ENCODE measurements at places on chromosomes 7 and 10.

DNA sequence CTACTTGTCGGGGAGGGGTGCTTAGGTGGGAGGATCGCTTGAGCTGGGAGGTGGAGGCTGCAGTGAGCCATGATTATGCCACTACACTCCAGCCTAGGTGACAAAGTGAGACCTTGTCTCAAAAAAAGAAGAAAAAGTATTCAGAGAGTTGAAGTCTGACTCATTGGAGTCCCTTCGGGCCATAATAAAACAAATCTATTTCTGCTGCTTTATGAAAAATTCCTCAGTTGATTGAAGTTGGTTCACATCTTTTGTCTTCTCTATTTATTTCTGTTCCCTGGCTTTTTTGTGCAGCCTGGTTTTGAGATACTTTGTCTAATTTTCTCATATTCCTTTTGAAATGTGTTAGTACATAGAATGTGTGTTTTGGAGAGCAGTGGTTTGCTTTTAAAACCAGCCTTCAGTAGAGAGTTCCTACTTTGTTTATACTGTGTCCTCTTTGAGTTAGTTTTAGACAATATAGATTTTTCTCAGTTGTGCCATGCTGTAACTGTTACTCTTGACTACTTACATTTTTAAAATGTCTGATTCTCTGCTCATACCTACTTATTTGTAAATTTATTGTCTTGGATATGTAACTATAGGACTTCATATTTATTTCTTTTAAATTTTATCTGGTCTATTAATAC lies 36.7 kb downstream of the LUC7L2 start:
- no peak for DNase-seq

- DNase-seq = no peak
These were observed 424 bp downstream of the EGFR start for GRCh38 chr7:55019191-55019690.

GRCh38 chr10:12504176-12504575 lies 154.8 kb downstream of the CAMK1D start:
- no peak for DNase-seq

DNA sequence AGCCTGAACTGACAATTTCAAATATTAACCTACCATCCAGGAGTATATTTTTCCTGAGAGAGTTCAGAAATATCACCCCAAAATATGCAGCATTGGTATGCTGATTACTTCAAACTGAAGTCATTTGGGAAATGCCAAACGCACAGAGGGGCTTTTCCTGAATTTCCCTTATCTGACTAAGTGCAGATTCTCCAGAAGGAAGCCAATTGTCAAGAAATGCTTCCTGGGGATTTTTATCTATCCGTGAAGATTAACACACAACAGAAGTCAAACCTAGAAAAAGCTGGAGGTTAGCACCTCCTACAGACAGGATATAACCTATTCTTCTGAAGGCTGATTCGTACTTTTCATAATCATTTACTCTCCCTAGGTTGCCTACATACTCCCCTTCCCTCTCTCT lies 91.0 kb downstream of the AKR1D1 start:
- no peak for DNase-seq

DNA sequence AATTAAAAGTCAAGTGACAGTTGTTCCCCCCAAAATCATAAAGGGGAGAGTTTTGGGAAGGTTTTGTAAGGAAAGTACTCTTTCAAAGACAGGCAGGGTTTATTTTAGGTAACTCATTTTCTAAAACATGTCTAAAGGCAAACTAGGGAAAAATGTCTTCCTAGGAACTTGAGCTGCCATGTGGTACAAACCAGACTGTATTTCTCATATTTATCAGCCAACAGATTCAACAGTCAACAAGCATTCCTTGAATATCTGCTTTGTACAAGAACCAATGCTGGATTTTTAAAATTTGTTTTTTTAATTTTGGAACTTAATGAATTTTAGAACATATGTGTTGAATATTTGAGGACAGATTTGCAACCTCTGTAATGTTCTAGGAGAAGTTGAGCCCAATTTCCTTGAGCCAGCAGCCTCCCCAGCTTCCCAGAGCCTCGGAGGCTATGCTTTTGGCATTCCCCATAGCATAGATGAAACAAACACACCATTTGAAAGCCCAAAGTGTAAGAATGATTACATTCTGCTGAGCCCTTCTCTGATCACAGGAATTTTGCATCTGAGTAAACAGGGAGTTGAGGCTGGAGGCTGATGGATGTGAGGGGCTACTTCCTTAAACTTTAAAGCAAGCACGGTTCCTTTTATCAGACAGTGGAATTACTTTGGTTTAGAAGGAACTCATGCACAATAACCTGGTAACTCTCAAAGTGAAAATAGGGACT lies 345.1 kb downstream of the RNLS start:
- no peak for DNase-seq

GRCh38 chr10:775245-776075 lies 86.0 kb upstream of the DIP2C start:
- DNase-seq = no peak

DNA sequence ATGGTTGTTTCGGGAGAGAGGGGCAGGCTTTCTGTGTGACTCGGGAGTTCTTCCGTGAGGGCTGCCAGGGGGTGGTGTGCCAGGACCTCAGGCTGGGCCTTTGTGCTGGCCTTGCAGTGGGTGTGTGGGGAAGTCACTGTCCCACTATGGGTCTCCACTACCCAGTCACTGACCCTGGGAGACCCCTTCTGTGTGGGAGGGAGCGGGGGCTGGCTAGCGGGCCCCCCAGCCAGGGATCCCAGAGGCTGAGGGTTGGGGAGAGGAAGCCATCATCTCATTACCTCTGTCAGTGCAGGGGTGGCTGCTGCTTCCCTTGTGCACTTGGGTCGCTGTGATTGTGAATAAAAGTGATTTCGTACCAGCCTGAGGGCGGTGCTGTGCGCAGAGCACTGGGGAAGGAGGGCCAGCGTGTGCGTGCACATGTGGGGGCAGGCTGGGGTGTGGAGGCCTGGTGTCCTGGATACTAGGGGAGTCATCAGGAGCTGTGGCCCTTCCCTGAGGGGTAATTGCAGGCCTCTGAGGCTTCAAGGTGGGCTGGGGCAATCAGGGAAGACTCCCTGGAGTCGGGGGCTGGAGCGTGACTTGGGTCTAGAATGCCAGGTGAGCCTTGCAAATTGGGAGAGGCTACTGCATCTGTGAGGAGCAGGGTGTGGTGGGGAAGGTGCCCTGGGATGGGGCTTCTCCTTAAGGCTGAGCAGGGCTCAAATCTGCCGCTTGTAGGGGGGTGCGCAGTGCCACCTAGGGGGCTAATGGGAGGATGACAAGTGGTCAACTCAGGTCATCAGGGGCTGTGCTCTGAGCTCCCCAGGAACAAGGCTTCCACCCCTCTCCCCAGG lies 98.9 kb downstream of the NEURL1 start:
- DNase-seq = no peak

DNA sequence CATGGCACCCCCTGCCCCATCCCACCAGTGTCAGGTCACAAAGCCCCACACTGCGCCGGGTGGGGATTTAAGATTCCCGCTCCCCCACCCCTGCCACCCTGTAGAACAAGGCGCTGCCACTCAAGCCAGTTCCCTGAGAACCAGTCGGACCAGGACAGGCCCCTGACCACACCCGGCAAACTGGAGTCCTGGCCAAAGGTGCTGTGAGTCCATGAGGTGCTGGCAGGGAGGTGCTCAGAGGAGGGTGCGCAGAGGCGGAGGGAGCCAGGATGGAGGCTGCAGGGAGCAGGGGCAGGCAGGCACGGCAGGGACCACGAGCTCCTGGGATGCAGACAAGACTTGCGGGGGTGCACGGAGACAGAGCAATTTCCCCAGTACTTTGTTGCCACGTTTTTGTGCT lies 19.7 kb upstream of the GDI2 start:
- DNase-seq = no peak

GRCh38 chr10:61140765-61141392 lies 196.9 kb upstream of the RHOBTB1 start:
- peak; percentile 13 for DNase-seq

DNA sequence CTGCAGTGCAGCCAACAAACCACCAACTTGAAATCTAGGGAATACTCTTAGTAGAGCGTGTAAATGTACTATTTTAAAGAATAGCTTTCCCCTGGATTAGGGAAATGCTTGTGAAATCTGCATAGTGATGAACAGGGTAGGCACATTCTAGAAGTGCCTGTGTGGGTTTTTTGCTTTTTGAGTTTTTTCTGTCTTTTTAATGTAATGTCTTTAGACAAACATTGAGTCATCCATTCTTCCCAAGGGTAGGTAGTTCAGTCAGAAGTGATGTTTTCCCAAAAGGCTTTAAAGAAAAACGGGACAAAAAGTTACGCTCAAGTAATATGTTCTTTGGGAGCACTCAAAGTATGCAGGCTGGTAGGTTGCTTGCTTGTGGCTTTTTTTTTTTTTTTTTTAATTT lies 130.0 kb downstream of the AUTS2 start:
- no peak for DNase-seq

GRCh38 chr7:19677180-19677579 lies 31.7 kb downstream of the POLR1F start:
- DNase-seq = no peak

GRCh38 chr10:132223156-132223590 lies 36.4 kb downstream of the DPYSL4 start:
- DNase-seq = peak; percentile 33

- DNase-seq = no peak
These were observed 183.6 kb upstream of the GDF10 start for GRCh38 chr10:47116445-47116844.

GRCh38 chr10:76644476-76644875 lies 993.1 kb downstream of the KCNMA1 start:
- DNase-seq = no peak

DNA sequence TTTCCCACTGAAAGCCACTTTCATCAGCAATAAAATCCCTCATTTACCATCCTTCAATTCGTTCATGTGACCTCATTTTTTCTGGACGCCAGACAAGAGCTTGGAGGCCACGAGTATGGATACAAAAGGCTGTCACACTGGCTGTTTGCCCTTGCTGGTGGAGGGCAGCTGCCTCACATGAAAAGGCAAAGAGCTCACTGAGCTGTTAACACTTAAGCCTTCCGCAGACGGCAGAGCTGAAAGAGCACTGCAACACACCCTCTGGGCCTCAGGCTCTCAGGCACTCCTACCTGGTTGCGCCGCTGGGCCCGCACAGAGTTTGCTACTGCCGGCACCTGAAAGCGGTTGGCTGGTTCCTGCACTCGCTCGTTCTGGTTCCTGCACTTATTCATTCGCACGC lies 193.5 kb downstream of the CFTR start:
- no peak for DNase-seq

- DNase-seq = no peak
These were observed 27.8 kb downstream of the NKX2-3 start for GRCh38 chr10:99560277-99561126.

- DNase-seq = no peak
These were observed 57.7 kb upstream of the ZNRF2 start for GRCh38 chr7:30226614-30227268.

GRCh38 chr10:111084366-111085255 lies 7.8 kb downstream of the ADRA2A start:
- DNase-seq = no peak
